Activated naive CD4-positive, alpha-beta T cell treated with anti-CD3 and anti-CD28 coated beads, Interleukin-2, amount 50 U/mL, for 72 hours (primary cell): ENCODE measurements at places on chromosomes 6 and 20.

DNA sequence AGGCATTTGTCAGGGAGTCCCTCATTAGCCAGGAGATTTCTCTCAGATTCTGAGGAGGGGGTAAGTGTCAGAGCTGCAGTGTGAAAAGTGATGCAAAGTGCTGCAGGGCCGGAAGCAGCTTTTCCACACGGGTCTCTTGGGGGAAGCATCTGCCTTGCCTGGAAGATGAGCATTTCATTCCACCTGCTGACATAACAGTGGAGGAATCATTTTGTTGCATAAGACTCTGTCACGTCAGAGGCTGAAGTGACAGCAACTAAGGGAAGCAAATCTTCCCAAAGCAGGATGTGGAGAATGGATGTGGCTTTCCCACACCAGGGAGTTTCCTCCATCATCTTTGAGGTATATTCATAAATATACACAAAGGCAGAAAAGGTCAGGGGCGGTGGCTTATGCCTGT, 22.8 kb downstream of the DCBLD1 start:
- DNase-seq: no peak

GRCh38 chr20:2385496-2385895, 4.8 kb downstream of the TGM6 start:
- no peak for DNase-seq

- DNase-seq: no peak
Observed at GRCh38 chr6:227074-227782, 65.1 kb upstream of the DUSP22 start.

- DNase-seq: no peak
Observed at GRCh38 chr6:91667596-91667995, 1080.7 kb upstream of the MAP3K7 start.

- DNase-seq: no peak
Observed at GRCh38 chr20:46347841-46348803, 39.8 kb upstream of the CDH22 start.
